Esophagus squamous epithelium (tissue), 5 donors: ENCODE measurements at places on chromosomes 5 and 9. TPM values are rescaled to one million over a fixed set of nuclear protein-coding genes. Genes with fewer than 3 reads are reported as not detected.

DNA sequence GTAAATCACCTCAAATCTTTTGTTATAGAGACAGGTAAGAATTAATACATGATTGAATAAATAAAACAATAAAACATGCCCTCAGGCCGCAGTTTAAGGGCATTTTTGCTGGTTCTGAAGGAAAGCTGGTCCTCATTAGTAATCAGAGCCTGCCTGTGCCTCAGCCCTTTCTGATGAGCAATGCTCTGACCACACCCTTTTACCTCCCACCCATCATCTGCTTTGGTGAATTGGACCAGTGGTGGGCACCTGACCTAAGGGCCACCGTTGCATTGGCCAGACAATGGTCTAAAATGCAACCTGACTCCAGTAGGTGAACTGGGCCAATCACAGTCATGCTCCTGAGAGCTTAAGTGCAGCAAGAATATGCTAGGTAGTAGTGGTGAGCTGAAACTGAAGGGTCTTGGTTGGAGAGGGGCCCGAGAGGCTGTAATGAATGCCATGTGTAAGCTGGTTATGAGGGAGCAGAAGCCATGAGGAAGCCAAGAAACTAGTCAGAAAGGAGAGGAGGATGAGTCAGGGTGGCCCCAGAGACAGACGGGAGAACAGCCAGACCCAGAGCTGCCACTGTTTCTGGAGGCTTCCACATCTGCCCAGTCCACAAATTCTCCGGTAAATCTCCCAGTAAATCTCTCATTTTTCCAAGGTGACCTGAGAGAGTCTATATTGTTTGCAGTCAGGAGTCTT lies 45.5 kb upstream of the ZSWIM6 start:
- H3K27me3 ChIP-seq: no peaks in the 10 kb centered on the region
- no peak for DNase-seq
- no peaks in the 10 kb centered on the region for H3K36me3 ChIP-seq
- no peak overlapping the region for H3K27ac ChIP-seq

GRCh38 chr9:23765561-23765960 lies 60.5 kb downstream of the ELAVL2 start:
- no peak overlapping the region for H3K27ac ChIP-seq
- H3K27me3 ChIP-seq: no peaks in the 10 kb centered on the region
- DNase-seq: no peak
- H3K4me1 ChIP-seq: no peaks in the 10 kb centered on the region
- H3K36me3 ChIP-seq: no peaks in the 10 kb centered on the region

DNA sequence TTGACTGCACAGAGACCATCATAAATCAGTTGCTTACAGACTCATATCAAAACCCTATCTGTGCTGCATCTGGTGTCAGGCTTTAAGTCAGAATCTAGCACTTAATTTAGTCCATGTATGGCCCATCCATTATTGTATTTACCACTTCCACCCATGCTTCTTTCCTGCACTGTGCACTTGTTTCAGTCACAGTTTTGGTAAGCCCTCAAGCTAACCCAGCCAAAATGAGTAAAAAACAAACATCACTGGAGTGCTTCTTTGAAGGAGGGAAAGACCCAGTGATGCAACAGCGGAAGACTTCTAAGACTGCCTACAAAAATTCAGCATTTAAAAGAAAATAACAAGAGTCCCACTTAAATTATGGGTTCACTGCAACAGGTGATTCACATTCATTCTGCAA lies 69.0 kb downstream of the FGF10 start:
- no peaks in the 10 kb centered on the region for H3K27me3 ChIP-seq
- no peak for DNase-seq
- no peak overlapping the region for H3K27ac ChIP-seq
- no peaks in the 10 kb centered on the region for H3K36me3 ChIP-seq

DNA sequence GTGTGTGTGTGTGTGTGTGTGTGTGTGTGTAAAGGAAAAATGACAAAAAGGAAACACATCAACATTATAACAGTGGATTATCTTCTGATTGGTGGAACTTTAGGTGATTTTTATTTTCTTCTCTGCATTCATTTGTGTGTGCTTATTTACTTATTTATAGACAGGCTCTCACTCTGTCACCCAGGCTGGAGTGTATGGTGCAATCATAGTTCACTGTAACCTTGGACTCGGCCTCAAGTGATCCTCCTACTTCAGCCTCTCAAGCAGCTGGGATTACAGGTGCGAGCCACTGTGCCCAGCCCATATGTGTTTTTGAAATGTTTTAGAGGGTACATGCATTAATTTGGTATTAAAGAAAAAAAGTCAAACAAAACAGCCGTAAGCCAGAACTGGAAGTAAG lies 39.1 kb downstream of the FAT2 start:
- no peaks in the 10 kb centered on the region for H3K4me1 ChIP-seq
- no peak for DNase-seq
- no peak overlapping the region for H3K4me3 ChIP-seq
- H3K27ac ChIP-seq: no peak overlapping the region

DNA sequence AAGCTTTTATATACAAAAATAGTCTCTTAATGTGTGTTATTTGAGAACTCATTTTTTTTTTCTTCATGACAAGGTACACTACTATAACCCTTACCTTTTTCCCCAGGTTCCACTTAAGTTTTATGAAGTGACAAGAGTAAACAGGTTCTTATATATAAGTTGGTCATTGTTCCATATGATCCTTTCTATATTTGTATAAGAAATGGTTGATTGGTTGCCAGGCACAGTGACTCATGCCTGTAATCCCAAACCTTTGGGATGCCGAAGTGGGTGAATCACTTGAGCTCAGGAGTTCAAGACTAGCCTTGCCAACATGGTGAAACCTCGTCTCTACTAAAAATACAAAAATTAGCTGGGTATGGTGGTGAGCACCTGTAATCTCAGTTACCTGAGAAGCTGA lies 108.3 kb downstream of the PCSK1 start:
- no peaks in the 10 kb centered on the region for H3K27me3 ChIP-seq
- H3K4me1 ChIP-seq: peaks cover 42% of the 10 kb centered on the region
- DNase-seq: no peak
- H3K36me3 ChIP-seq: no peaks in the 10 kb centered on the region
- H3K27ac ChIP-seq: peak overlapping the region; percentile 55

GRCh38 chr5:125263356-125263755 lies 516.9 kb upstream of the ZNF608 start:
- no peak overlapping the region for H3K4me3 ChIP-seq
- no peak for DNase-seq
- no peaks in the 10 kb centered on the region for H3K4me1 ChIP-seq
- no peaks in the 10 kb centered on the region for H3K27me3 ChIP-seq

DNA sequence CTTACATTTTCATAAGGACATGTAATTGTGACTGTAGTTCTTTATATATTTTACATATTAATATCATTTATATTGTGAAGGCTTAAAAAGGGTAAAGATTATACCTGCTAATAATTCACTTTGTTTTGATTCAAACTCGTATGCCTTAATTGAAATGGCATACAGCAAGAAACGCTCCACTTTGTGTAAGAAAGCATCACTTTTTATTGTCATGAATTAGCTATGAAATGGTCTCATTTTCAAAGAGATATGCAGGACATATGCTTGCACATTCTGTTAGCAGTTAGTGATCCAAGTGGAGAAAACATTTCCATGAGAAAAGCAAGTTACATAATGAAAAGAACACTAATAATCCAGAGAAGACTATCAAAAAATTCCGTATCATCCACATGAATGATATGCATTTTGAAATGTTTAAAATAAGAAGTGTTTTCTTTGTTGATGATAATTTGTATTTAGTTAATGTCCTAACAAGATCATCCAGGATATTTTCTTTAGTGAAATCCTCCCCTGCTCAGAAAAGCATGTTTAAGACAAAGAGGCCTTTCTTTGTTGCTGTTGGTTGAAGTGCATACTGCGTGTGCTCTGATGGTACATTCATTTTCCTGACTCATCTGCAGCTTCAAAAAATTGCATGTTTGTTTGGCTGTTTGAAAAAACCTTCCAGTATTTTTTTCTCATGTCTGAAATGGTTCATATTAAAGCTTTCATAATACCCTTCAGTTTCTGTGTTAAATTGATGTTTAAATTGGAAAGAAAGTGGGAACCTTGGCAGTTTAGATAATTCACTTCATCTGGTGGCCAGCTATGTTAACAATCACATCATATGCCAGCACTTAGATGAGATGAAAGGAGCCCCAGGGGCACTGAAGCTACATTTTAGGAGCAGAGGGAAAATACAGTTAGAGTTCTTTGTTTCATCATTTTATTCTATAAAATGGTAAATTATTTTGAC lies 242.2 kb downstream of the CSNK1G3 start:
- H3K27ac ChIP-seq: peak overlapping the region; percentile 2
- DNase-seq: no peak
- H3K4me1 ChIP-seq: peaks cover 8% of the 10 kb centered on the region
- H3K27me3 ChIP-seq: no peaks in the 10 kb centered on the region
- no peaks in the 10 kb centered on the region for H3K36me3 ChIP-seq

- peaks cover 47% of the 10 kb centered on the region for H3K27me3 ChIP-seq
- H3K27ac ChIP-seq: peak within 1 kb of the TSS; percentile 74
- H3K4me3 ChIP-seq: peak within 1 kb of the TSS; percentile 70
- peak; percentile 32 for DNase-seq
- no peaks in the 10 kb centered on the region for H3K36me3 ChIP-seq
These were observed at the start of gene DAB2 for GRCh38 chr5:39424736-39425637. Gene DAB2, minus strand, starts transcription at chr5:39424980. Its CDS starts 30,660 bp downstream, at chr5:39394320.

GRCh38 chr9:72360324-72360723 lies 4.7 kb downstream of the ZFAND5 start:
- peak overlapping the region; percentile 97 for H3K4me3 ChIP-seq
- H3K36me3 ChIP-seq: peaks cover 4% of the 10 kb centered on the region
- no peak for DNase-seq
- peaks cover 34% of the 10 kb centered on the region for H3K4me1 ChIP-seq

GRCh38 chr5:106699796-106700195 lies 970.9 kb downstream of the EFNA5 start:
- no peaks in the 10 kb centered on the region for H3K36me3 ChIP-seq
- no peaks in the 10 kb centered on the region for H3K4me1 ChIP-seq
- no peak for DNase-seq
- H3K27me3 ChIP-seq: no peaks in the 10 kb centered on the region
- H3K27ac ChIP-seq: no peak overlapping the region

DNA sequence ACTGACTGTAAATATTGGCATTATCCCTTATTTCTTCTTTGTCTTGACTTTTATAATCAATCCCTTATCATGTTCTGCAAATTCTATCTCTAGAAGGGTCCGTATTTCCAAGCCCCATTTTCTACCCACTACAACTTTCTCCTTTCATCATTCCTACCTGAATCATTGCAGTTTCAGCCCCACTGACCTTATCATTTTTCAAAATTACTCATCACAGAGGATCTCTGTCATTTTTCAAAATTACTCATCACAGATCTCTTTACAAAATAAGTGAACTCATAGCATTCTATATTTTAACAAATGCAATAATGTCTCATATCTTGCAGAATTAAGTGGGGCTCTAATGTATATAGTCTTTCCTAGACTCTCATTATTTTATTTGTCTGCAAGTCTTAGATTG lies 256.9 kb upstream of the COX7C start:
- H3K27ac ChIP-seq: no peak overlapping the region
- no peak overlapping the region for H3K4me3 ChIP-seq
- H3K36me3 ChIP-seq: no peaks in the 10 kb centered on the region
- no peaks in the 10 kb centered on the region for H3K4me1 ChIP-seq
- no peak for DNase-seq

GRCh38 chr5:10469253-10470050 lies 27.8 kb downstream of the ROPN1L start:
- no peaks in the 10 kb centered on the region for H3K36me3 ChIP-seq
- H3K4me3 ChIP-seq: no peak overlapping the region
- H3K4me1 ChIP-seq: peaks cover 13% of the 10 kb centered on the region

GRCh38 chr5:127342364-127342763 lies 51.8 kb downstream of the MEGF10 start:
- H3K4me3 ChIP-seq: no peak overlapping the region
- H3K4me1 ChIP-seq: no peaks in the 10 kb centered on the region
- no peaks in the 10 kb centered on the region for H3K36me3 ChIP-seq
- no peak overlapping the region for H3K27ac ChIP-seq
- no peaks in the 10 kb centered on the region for H3K27me3 ChIP-seq
- DNase-seq: no peak

- H3K27ac ChIP-seq: peak overlapping the region; percentile 74
- no peak for DNase-seq
- no peaks in the 10 kb centered on the region for H3K4me1 ChIP-seq
These were observed 65.0 kb upstream of the IER5L start for GRCh38 chr9:129242971-129243561.

DNA sequence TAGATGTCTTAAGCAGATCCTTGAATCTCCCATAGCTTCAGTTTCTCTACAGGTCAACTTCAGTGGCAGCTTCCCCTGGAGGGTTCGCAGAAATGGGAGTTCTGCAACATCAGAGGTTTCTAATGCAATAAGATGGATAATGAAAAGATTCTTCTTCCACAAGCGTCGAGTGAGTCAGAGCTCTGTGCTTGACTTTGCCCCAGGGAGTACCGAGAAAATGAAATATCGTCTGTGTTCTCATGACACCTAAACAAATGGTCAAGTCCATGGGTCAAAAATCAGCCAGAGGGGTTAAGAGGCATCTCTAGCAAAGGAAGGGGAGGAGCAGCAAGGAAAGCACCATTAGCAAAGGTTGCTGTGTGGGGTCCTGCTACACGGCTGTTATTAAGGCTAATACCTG lies 3.2 kb upstream of the ADRA1B start:
- no peak overlapping the region for H3K27ac ChIP-seq
- H3K27me3 ChIP-seq: no peaks in the 10 kb centered on the region
- H3K4me1 ChIP-seq: peaks cover 55% of the 10 kb centered on the region
- no peaks in the 10 kb centered on the region for H3K36me3 ChIP-seq

DNA sequence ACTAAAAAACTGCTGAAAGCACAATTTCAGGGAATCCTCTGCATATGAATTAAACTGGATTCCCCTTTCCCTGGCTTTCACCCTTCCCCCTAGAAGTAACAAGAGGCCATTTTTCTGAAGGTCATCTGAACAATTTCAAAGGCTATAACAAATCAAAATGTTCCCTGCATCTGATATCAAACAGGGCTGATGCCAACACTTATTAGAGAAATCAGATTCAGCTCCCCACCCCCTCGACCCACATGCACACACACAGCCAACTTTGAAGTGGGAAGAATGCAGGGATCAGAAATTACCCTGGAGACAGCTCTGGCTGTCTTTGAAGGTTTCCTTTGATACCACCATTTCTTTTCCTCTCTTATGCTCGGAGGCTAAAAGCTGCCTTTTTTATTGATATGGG lies 149.0 kb upstream of the RAPGEF1 start:
- H3K4me1 ChIP-seq: peaks cover 5% of the 10 kb centered on the region
- no peak overlapping the region for H3K4me3 ChIP-seq
- no peak for DNase-seq
- H3K36me3 ChIP-seq: no peaks in the 10 kb centered on the region
- no peak overlapping the region for H3K27ac ChIP-seq

- H3K36me3 ChIP-seq: no peaks in the 10 kb centered on the region
- peaks cover 15% of the 10 kb centered on the region for H3K4me1 ChIP-seq
- no peak for DNase-seq
- H3K27me3 ChIP-seq: no peaks in the 10 kb centered on the region
These were observed 50.9 kb downstream of the HMCN2 start for GRCh38 chr9:130316430-130316829.

Gene TOR4A
- 17.5 TPM for total RNA-seq

Gene SPINK4
- total RNA-seq: not detected

Gene LCN9
- total RNA-seq: not detected

Gene APBA1
- total RNA-seq: 1.8 TPM

Gene HK3
- not detected for total RNA-seq
